Iris pigment epithelial cell (primary cell): ENCODE measurements at places on chromosomes 11 and 22.

DNA sequence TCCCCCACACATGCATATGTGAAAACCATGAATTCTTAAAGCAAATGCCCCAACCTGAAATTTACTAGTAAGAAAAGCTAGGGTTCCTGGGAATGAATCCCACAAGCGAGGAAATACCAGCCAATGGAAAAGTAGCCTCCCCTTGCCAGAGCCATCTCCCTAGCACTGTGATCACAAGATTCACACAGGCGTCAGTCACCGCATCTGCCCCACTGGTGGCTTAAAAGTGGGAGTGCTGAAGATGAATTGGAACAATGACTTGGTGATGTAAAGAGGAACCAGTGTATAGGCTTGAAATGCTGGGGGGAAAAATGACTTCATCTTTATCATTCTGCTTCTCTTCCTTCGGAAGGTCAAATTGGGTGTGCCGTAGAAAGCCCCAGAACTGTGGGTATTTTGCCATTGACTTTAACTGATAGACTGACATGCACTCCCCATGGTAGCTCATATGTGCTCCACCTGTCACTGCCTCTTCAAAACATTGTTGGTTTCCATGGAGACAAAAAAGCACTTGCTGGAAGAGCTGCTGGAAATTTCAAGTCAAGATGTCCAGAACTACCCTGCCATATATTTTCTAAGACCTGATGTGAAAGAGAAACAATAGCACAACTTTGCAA is 19.2 kb upstream of the ASPHD2 start:
- DNase-seq = no peak

- no peak for DNase-seq
Observed at GRCh38 chr11:44608991-44609782, 43.7 kb downstream of the CD82 start.

DNA sequence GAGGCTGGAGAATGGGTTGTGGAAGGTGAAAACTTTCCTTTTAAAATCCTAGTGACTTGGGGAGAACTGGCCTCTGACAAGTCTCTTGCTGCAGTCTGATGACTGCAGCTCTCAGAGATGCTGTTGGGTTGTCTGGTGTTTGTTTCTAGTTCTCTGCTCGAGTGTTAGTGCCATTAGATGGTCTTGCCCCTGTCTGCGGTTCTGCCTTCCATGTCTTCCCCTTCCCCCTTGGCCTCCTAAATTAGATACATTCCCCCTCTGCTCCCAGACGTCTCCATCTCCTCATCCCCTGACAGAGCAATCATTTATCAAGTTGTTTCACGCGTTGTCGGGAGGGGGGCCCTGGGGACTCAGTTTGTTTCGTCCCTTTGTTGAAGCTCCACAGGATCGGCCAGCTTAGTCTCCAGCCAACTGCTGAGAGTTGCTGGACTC is 67.7 kb downstream of the CECR2 start:
- no peak for DNase-seq

DNA sequence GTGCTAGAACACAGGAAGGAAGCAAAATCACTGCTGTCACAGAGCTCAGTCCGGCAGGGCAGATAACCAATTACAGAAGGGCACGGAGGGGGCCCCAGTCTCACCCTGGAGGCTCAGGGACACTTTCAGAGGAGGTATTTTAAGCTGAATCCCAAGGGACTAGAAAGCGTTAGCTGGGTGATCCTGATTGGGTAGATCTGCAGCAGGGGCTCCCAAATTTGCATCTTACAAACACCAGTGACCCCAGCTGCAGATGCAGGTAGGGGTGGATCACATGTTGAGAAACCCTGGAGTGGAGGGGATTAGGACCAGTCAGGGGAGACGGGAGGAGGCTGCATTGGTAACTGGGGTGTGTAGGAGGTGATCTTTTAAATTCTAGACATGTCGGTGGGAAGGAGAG is 91.4 kb downstream of the CSNK2A3 start:
- no peak for DNase-seq

DNA sequence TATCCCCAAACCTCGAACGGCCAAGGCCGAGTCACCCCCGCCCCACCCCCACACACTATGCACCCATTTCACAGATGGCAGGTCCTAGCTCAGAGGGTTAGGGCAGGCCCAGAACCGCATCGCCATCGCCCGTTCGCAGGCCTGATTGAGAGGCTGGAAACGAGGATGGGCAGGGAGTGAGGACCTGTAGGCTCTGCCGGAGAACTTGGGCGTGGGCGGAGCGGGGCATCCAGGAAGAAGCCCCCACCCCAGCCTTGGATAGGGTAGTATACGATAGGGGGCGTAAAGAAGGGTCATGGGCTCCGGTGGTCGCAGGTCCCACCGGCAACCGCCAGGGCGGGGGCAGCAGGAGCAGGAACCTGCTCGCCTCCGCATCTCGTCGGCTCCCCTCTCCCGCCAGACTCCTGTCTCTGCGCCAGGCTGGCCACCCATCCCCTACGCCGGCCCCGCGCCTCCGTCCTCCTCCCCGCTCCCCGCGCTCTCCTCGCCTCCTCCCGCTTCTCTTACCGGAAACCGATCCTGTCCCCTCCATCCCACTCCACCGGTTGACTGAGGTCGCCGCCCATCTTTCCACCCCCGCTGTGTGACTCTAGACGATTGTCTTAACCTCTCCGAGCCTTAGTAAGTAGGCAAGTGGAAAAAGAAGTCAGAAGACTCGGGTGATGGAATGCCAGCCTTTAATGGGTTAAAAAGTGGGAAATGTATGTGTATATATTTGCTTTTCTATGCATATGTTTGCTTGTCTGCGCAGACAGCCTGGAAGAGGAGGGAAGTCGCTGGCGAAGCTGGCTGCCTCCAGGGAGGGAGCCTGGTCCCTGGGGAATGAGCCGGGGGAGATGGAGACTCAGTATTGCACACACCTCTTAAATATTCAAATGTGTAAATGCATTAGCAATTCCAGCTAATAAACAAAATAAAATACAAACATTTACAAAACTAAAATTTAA is 52.8 kb downstream of the CYTH4 start:
- DNase-seq = no peak

- DNase-seq = no peak
Observed at GRCh38 chr11:47967577-47968525, 12.5 kb upstream of the PTPRJ start.

GRCh38 chr11:84249344-84250135 is 963.4 kb upstream of the CCDC90B start:
- DNase-seq = peak; percentile 41

DNA sequence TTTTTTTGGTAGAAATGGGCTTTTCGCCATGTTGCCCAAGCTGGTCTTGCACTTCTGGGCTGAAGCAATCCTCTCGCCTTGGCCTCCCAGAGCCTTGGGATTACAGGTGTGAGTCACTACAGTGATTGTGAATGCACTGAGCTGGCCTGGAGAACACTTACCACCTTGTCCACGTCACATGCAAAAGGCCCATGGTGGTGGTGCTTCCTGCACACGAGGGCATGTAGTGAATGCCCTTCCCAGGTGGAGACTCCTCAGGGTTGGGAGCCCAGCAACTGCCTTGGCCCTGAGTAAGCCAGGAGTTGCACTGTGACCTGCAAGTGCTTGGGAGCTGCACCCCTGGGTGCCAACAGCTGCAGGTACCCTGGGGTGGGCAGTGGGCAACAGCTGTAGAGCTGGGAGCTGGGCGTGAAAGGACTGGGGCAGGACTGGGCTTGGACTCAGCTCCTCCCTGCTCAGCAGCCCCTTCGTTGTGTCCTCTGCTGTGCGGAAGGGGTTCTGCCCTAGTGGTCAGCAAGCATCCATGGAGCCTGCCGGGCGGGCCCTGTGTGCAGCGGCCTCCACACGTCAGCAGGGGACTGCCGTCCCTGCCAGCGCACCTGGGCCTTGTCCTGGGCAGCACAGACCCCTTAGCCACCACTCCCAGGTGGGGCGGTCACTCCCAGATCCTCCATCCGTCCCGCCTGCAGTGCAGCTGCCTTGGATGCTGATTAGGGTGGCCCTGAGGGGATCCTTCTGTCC is 9.3 kb upstream of the ADORA2A start:
- peak; percentile 55 for DNase-seq

DNA sequence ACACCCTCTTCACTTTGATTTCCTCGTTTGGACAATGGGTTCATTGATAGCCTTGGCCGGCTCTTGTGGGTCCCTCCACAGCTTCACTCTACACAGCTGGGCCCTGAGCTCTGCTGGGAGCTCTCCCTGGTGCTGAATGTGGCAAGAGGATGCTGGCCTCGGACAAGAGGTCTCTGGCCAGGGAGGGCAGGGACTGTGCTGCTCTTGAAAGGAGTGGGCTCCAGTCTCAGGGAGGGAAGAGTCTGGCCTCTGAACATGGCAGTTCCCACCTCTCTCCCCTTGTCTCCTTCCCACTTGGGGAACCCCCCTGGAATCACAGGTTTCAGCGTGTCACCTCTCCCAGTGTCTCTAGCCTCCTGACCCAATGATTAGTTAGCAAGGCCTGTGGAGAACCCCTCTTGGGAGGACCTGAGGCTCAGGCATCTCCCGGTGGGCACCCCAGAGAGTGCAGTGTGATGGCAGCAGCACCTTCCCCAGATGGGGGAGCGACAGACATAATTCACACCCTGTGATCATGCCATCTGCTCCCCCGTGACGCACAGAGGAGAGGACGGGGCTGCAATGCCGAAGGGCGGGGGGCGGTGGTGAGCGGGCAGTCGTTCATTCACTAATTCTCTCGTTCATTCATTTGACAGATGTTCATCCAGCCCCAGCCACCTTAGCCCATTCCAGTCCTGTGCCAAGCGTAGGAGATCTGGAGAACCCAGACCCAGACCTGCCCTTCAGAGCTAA is 2.8 kb upstream of the CABP7 start:
- peak; percentile 75 for DNase-seq

DNA sequence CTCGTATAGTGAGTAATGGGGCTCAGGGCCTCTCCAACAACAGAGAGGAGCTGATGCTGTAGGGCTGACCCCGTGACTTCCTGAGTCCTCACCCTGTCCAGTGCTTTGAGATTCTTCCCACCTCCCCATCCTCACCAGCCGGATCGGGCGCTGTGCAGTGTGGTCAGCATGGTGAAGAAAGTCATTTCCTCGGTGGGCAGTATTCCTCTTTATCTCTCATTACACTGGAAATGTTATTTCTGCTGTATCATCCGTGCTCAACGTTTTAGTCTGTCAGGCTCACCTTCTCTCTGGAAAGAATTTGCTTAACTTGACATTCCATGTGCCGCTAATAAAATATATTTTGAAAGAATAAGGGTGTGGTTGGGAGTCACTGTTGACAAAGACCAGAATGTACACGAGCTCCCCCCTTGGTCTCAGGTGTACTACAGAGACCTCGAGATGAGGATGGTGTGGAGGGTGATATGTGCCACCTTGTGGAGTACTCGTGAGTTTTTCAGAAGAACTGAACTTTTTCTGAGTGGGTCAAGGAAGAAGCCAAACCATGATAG is 25.7 kb upstream of the SCGB1A1 start:
- DNase-seq = no peak
